ENCODE measurements at places on chromosomes 2 and 18.

DNA sequence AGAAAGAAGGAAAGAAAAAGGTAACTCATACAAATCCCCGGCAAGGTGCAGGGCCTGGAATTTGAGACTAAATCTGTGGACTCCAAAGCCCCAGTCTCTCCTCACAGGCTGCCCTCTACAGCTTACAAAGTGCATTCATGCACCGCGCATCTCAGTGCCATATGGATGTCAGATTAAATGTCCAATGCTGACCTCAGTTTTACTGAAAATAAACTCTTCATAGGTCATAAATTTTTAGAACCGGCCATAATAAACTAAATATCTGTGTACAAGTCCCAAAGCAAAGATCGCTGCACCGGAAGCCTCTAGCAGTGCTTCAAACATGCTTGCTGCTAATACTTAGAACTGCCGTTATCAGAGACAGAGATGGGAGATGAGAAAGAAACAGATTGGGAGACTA, 17.7 kb downstream of the ST6GAL2 start:
- no peak for DNase-seq

DNA sequence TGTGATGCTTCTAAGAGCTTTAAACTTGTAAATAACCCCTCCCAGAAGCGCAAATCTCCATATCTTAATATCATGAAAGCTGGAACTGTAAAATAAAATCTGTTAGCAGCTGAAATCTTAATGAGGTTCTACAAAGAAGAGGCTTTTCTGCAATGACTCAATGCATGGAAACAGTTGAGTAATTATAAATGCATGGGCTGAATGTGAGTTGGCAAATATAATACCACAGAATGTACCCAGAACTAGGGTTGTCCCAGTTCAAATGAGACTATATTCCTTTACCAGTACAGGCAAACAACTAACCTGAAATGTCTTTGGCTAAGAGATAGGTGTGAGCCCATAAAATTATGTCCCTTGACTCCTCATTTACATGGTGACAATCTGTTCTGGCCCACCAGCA, 52.9 kb downstream of the SATB2 start:
- no peak for DNase-seq

DNA sequence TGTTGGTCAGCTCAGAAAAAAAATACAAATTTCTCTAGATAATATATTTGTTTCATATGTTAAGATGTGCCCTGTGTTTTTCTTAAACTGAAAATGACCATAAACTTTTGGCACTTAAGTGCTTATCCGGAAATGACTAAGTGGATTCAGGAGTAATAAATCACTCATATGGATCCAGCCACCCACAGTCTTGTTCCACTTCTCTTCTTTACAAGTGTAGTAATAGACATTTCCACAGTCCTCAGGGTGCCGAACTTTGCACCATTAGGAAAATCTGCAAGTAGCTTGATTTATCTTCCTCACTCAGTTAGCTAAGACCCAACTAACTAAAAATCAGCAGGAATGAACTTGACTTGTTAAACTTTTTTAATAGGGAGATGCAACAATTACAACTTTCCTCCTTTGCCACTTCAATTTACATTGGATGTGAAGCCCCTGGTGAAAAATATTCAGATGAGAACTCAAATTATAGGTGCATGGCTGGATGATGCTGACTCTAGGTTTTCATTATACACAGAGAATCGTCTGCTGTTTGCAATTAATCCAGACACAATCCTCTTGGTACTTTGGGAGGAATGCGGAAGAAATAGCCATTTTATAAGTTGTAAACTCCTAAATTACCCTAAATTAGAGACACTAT, 322.5 kb downstream of the ARHGAP15 start:
- DNase-seq = no peak

DNA sequence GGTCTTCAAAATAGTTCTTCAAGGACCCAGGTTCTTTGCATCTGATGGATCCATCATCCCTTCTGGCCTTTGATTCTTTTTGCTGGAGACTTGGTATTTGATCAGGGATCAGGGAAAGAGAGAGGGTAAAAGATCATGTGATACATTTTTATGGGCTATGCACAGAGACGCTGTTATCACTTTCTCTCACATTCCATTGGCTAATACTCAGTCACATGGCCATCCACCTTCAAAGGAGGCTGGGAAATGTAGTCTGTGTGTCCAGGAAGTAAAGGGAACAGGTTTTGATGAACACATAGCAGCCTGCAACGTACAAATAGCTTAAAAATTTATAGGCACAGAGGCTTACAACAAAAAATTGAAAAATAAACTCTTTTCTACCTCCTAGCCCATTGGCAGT, 629.6 kb upstream of the FANCL start:
- DNase-seq = no peak

GRCh38 chr18:77132369-77133050, at the start of gene MBP:
MBP (minus strand) TSS chr18:77132783; CDS start chr18:77105261, 27,522 bp downstream.
- DNase-seq = peak; percentile 33

- no peak for DNase-seq
Observed at GRCh38 chr2:119794237-119794636, 34.5 kb downstream of the PTPN4 start.

DNA sequence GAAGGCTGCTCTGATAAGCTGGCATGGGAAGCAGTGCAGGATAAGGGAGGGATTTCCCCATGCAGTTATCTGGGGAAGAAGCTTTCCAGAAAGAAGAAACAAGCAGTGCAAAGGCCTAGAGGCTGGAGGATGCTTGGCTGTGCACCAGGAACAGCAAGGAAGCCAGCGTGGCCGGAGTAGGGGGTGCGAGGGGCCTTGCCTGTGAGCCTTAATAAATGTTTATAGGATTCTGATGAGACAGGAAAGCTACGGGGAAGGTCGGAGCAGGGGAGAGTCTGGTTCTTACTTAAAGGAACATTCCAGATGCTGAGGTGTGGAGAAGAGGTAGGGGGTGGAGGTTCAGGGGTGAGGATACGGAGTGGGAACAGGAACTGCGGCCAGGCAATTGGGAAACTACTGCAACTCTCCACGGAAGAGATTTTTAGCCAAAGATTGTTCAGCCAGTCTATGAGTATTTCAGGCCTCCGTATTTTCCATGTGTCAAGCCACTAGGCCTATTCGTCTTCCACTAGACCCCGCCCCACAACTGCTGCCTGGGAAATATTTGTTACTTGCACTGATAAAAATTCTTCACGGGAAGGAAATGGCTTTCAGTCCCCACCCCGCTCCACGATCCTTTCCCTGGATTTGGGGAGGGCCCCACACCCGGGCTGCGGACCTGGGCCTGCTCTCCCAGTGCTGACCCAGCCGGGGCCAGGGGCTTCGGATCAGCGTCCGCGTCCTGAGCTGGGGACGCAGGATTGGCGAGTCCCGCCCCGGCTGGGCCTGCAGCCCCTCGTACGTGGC, 516 bp downstream of the EIF2AK2 start:
- no peak for DNase-seq

GRCh38 chr18:9782073-9782857, 74.2 kb downstream of the RAB31 start:
- DNase-seq = no peak

GRCh38 chr18:33946336-33946735, 278.4 kb downstream of the NOL4 start:
- no peak for DNase-seq

- DNase-seq = no peak
Observed at GRCh38 chr2:124319577-124319976, 294.5 kb downstream of the CNTNAP5 start.

- DNase-seq = no peak
Observed at GRCh38 chr2:220962556-220962955, 609.5 kb downstream of the EPHA4 start.

GRCh38 chr2:168566974-168567665, 111.0 kb downstream of the CERS6 start:
- no peak for DNase-seq

GRCh38 chr18:44916429-44917207, 235.9 kb downstream of the SETBP1 start:
- DNase-seq = no peak

- no peak for DNase-seq
Observed at GRCh38 chr2:190927301-190927700, 46.7 kb downstream of the GLS start.

DNA sequence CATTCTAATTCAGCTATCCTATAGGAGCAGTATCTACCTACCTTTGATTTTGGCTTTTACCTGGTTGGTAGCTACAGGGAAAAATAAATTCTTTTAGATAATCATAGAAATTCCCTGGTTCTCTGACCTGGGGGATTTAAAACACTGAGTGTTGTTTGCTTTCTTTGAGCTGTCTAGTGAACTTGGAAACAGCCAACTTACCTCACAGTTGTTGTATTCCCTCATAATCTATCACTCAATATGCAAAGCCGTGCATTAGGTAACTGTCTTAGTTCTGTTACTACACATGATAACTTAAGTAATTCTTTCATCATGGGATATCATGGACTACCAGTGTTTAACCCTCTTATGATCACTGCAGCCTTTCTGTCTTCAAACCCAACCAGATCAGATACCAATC, 127.8 kb downstream of the TTC27 start:
- DNase-seq = no peak

DNA sequence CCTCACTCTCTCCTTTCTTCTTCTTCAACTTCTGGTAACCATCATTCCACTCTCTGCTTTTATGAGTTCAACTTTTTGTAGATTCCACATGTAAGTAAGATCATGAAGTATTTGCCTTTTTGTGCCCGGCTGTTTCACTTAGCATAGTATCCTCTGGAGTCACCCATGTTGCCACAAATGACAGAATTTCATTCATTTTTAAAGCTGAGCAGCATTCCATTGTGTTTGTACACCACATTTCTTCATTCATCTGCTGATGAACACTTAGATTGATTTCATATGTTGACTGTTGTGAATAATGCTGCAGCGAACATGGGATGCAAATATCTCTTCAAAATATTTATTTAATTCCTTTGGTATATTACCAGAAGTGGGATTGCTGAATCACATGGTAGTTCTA, 133.6 kb upstream of the ERBB4 start:
- DNase-seq = no peak

GRCh38 chr2:149741646-149742045, 154.1 kb upstream of the MMADHC start:
- DNase-seq = no peak

GRCh38 chr2:152486737-152487400, 151.9 kb downstream of the FMNL2 start:
- no peak for DNase-seq

GRCh38 chr2:133072837-133073694, 403.1 kb upstream of the LYPD1 start:
- no peak for DNase-seq

DNA sequence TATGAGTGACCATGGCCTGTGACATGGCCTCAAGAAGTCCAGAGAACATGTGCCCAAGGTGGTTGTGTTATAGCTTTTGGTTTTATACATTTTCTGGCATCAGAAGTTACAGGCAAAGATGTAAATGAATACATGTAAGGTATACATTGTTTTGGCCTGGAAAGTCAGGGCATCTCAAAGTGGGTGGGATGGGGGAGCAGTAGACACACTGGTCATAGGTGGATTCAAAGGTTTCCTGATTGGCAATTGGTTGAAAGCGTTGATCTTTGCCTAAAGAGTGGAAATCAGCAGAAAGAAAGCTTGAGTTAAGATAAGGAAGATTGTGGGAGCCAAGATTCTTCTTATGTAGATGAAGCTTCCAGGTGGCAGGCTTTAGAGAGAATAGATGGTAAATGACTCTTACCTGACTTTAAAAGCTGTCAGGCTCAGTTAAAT, 62.1 kb upstream of the DYNAP start:
- no peak for DNase-seq

GRCh38 chr2:52956766-52957165, 810.8 kb upstream of the CHAC2 start:
- no peak for DNase-seq

DNA sequence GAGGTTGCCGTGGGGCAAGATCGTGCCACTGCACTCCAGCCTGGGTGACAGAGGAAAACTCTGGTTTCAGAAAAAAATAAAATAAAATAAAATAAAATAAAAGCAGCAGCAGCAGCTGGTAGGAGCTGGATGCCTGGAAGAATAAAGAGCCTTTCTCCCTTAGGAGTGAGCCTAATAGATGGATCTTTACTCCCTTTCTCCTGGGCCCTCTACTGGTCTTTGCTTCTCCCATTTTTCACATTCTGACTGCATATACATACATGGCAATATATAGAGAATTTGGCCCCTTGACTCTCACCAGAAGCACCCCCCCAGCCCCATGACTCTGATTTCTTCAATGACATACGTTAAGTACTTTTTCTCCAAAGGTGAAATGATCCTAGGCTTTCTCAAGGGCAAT, 9.8 kb upstream of the MALT1 start:
- no peak for DNase-seq

DNA sequence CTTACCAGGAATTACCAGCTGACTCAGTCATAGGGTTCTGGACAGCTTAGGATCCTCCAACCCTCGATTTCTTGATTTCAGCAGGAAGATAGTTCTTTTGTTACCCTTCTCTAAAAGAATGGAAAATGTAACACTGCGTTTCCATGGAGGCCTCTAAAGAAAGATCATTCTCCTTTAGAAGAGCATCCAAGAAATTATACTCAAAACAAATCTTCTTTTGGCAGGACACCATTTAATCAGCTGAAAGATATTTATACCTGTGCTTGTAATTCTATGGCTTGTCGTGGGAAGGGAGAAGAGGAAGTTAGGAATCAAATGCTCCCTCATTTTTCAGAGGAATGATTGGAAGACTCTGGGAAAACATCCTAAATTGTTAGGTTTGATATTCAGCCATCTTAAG, 130.5 kb downstream of the RAB3GAP1 start:
- no peak for DNase-seq

GRCh38 chr2:55148269-55148668, 83.8 kb downstream of the CLHC1 start:
- DNase-seq = no peak

DNA sequence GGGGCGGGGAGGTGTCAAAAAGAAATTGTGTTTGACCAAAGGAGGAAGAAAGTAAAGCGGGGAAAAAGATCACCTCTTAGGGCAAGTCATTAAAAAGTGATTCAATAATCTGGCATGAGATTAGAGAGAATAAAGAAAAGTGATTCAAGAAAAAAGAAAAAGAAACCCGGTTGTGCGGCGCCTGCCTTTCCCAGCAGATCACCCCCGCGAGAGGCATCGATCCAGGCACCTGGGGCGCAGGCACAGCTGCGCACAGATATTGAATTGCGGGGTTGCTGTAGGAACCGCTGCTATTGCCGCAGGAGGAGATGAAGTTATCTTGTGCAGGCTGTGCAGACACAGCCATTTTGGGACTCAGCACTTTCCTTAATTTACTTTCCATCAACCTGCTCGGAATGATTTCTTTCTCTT, 71.2 kb downstream of the PLB1 start:
- DNase-seq = no peak

GRCh38 chr2:211359347-211359746, 802.9 kb downstream of the CPS1 start:
- DNase-seq = no peak
